ENCODE measurements at places on chromosomes 13 and 19.

GRCh38 chr13:21677075-21677623 lies 6.3 kb downstream of the FGF9 start:
- no peak for DNase-seq

- no peak for DNase-seq
Measured at GRCh38 chr19:7622933-7623685, 6.2 kb downstream of the XAB2 start.

- DNase-seq = no peak
Measured at GRCh38 chr19:38360351-38360750, 14.0 kb upstream of the PSMD8 start.

GRCh38 chr13:84896128-84896527 lies 903.1 kb downstream of the SLITRK6 start:
- peak; percentile 18 for DNase-seq

DNA sequence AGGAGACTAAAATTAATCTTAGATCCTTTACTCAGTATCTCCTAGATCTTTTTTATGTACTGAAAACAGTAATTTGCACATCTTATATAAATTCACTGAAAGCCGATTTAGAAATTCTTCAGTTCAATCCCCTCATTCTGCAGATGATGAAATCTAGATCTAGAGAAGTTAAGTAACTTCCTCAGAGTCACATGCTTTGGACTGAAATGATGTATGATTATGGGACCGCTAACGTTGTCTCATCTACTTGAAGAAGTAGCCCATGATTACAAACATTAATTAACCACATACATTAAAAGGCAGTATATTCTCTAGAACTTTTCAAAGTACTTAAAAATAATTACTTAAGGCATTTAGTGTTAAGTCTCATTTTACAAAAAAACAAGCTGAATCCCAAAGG lies 37.8 kb downstream of the ELF1 start:
- no peak for DNase-seq

GRCh38 chr19:44620667-44621066 lies 7.3 kb downstream of the IGSF23 start:
- no peak for DNase-seq

All from COLO829 (cell line).